Vein endothelial cell (primary cell): ENCODE measurements at places on chromosomes 11 and 22. TPM values are rescaled to one million over a fixed set of nuclear protein-coding genes. Genes with fewer than 3 reads are reported as not detected.

The SEC14L2 gene
- 26.8 and 34.2 TPM in 2 replicates for total RNA-seq

The DLG2 gene
- 0.65 and 0.67 TPM in 2 replicates for total RNA-seq

The ABCG4 gene
- 0.33 and 1.1 TPM in 2 replicates for total RNA-seq

The KCNQ1OT1 gene
- total RNA-seq, result 1.8 and 2.3 TPM in 2 replicates

The HEPN1 gene
- 0.19 and 0.33 TPM in 2 replicates for total RNA-seq

The SLC25A1 gene
- 73.5 and 74.8 TPM in 2 replicates for total RNA-seq
